HCT116 (cell line): ENCODE measurements at places on chromosomes 1 and 21. TPM values are rescaled to one million over a fixed set of nuclear protein-coding genes. Genes with fewer than 3 reads are reported as not detected.

DNA sequence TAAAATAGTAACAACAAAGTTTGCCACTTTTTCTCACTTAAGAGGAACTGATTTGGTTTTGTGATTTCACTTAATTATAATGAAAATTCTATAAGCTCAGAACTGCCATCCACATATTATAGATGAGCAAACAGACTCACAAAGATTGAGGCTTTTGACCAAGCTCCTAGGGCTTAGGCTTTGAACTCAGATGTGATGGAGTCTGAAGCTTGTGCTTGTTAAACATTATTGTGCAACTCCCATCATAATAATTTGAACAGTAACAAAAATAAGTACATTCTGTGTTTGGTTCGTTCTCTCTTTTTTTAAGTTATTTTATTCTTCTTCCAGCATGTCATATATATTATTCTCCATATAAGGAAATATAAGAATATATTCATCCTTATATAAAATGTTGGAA lies 403.4 kb downstream of the PTPRC start:
- DNase-seq: no peak

DNA sequence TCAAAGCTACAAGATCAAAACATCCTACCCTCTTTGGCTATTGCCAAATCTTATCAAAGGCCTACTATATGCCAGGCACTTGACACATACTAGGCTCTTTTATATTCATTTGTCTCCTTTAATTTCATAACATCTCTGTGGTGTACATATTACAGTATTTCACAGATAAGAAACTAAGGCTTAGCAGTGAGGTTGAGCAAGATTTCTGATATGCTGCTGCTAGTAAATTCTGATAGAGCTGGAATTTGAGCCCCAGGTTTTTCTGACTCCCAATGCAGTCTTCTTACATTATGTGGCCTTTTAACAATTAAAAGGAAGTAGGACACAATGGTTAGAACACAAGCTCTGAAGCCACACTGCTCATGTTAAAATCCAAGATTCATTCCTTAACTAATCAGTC lies 16.8 kb downstream of the CCDC185 start:
- DNase-seq: no peak

GRCh38 chr1:155261852-155262673 lies at the start of gene SCAMP3:
Gene SCAMP3 (minus strand): TSS chr1:155262360. CDS start chr1:155262151, 209 bp downstream.
- DNase-seq: peak; percentile 97

DNA sequence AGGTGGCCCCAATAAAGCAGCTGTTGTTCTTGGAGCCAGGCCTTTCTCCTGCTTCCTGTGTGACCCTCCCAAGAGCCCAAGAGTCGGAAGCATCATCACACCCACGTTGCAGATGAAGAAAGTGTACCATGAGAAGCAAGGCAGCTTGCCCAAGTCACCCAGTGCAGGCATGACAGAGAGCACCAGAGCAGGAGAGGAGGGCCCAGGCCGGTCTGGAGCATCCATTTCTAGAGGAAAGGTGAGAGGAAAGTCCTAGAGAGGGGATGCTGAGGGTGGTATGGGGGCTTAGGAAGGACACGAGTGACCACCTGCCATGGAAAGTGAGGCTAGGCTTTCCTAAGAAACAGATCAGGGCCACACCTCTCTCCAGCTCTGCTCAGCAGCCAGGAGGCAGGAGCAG lies 47.0 kb downstream of the C1orf198 start:
- DNase-seq: no peak

DNA sequence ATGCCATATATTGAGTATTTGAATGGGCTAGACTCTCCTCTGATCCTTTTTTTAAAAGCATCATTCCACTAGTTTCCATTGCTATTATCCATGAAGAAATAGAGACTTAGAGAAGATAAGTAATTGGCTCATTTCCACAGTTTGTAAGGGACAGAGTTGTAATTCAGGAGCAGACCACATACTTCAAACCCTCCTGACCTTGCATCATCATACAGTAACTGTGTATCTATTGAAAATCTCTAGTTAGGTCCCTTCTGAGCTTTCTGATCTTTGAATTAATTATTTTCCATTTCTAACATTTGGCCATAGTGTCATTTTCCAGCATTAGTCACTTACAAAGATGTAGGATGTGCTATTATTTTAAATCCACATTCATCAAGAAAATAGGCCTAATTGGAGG lies 386.5 kb upstream of the ST6GALNAC5 start:
- no peak for DNase-seq

- no peak for DNase-seq
Observed at GRCh38 chr1:64956733-64957441, 9.5 kb downstream of the JAK1 start.

- no peak for DNase-seq
Observed at GRCh38 chr1:93681101-93681988, at the start of gene BCAR3. Gene BCAR3 (minus strand): TSS chr1:93681837. CDS start chr1:93674930, 6,907 bp downstream.

- DNase-seq: no peak
Observed at GRCh38 chr1:237748171-237748960, 142.4 kb downstream of the ZP4 start.

DNA sequence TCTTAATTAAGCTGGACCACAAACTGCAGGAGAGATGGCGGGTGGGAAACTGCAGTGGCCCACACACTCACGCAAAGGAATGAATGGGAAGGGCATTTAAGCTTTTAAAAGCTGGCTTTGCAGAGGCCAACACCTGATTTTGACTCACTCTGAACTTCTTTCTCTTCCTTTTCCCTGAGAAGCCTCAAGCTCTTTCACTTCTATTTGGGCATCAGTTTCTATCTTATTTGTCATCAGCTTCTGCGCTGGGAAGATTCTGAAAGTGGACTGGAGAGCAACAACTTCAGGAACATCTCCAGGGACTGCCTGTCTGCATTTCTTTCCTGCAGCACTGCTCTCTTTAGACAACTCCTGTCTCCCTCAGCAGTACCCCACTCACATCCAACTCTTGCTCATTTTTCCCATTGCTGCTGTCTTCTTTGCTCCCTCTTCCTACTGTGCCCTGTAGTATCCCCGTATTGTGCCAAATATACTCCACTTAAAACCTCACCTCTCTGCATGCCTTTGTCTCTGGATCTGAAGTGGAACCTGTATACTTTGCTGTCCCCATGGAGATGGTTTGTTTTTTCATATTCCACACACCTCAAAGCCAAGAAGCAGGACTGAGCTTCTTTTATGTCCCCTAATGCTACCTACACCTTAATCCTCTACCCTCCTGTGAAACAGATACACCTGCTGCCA lies 143.3 kb upstream of the JUN start:
- DNase-seq: no peak

DNA sequence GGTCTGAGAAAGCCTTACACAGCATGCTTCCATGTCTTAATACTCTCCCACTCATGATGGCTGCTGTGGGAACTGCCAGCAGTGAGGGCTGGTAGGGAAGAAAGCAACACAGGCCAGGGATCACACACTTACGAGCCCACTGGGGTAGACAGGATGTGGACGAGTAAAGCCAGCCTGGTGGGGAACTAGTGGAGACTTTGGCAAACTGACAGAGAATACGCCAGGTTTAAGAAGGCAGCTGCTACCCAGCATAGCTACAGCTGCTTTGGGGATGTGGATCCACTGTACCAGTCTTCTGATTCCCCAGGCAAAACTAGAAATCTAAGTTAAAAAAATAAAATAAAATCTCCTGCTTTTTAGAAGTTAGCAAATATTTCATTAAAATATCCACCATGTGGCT lies 664.0 kb downstream of the SMYD3 start:
- no peak for DNase-seq

- no peak for DNase-seq
Observed at GRCh38 chr1:228668553-228669241, 66.6 kb upstream of the RHOU start.

DNA sequence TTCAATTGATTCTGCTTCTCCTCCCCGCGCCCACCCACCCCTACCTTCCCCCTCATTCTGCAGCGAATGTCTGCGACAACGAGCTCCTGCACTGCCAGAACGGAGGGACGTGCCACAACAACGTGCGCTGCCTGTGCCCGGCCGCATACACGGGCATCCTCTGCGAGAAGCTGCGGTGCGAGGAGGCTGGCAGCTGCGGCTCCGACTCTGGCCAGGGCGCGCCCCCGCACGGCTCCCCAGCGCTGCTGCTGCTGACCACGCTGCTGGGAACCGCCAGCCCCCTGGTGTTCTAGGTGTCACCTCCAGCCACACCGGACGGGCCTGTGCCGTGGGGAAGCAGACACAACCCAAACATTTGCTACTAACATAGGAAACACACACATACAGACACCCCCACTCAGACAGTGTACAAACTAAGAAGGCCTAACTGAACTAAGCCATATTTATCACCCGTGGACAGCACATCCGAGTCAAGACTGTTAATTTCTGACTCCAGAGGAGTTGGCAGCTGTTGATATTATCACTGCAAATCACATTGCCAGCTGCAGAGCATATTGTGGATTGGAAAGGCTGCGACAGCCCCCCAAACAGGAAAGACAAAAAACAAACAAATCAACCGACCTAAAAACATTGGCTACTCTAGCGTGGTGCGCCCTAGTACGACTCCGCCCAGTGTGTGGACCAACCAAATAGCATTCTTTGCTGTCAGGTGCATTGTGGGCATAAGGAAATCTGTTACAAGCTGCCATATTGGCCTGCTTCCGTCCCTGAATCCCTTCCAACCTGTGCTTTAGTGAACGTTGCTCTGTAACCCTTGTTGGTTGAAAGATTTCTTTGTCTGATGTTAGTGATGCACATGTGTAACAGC lies 339.9 kb downstream of the NTNG1 start:
- DNase-seq: no peak

DNA sequence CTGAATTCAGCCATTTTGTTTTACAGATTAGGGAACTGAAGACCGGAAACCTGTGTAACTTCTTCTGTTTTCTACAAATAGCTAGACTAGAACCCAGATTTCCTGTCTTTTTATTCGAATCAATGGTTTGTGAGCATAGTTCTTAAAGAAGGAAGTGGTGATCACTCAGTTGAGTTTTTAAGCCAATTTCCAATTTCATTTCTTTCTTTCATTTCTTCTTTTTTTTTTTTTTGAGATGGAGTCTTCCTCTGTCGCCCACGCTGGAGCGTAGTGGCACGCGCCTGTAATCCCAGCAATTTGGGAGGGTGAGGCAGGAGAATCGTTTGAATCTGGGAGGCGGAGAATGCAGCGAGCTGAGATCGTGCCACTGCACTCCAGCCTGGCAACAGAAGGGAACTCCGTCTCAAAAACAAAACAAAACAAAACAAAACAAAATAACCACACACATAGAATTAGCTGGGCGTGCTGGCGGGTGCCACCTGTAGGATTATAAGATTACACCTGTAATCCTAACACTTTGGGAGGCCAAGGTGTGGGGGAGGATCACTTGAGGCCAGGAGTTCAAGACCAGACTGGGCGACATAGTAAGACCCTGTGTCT lies 3.0 kb upstream of the MDM4 start:
- no peak for DNase-seq

GRCh38 chr1:91757763-91758460 lies 128.0 kb downstream of the TGFBR3 start:
- no peak for DNase-seq

DNA sequence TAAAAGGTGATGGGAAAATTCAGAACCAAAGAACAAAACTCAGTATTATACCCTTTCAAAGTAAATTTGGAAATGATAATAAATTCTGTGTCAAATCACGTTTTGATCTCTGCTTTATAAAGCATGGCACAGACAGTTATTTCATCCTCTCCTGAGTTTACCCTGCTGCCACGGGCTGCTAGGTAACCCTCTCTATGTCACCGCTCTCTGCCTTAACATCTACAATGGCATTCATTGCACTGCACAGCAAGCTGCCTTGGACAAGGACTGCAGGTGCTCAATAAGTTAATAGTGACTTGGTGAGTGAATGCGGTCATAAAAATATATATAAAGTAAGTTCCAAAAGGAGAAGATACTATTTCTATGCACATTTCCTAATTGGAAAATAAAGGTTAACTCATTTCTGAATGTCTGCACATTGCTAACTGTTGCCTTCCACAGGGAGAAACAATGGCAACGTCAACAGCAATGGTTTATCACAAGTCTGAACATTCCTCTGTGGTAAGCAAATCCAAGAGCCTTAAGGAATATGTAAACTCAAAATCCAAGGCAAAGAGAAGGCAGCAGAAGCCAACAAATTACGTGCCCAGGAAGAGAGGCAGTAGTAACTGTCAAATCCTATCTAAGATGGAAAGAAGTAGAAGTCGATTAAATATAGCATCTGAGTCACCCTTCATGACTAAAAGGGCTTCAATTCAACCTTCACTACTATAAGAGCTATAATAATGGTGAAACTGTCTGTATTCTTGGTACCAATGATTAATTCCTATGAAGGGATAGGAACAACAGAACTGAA lies 19.4 kb downstream of the FYB2 start:
- DNase-seq: no peak

DNA sequence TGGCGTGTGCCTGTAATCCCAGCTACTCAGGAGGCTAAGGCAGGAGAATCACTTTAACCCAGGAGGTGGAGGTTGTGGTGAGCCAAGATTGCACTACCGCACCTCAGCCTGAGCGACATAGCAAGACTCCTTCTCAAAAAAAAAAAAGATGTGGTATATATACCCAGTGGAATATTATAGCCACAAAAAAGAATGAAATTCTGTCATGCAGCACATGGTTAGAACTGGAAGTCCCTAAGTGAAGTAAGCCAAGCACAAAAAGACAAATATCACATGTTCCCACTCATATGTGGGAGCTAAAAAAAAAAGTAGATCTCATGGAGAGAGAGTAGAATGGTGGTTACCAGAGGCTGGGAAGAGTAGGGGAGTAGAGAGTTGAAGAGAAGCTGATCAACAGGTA lies 18.7 kb downstream of the PSMB4 start:
- DNase-seq: no peak

Gene TPR
- total RNA-seq: 131 TPM

Gene FAM78B
- 1.4 TPM for total RNA-seq

Gene CELA2B
- not detected for total RNA-seq

Gene GALE
- total RNA-seq: 114 TPM

Gene FTCD
- 2.5 TPM for total RNA-seq
